ENCODE measurements at places on chromosomes 5 and 9.

DNA sequence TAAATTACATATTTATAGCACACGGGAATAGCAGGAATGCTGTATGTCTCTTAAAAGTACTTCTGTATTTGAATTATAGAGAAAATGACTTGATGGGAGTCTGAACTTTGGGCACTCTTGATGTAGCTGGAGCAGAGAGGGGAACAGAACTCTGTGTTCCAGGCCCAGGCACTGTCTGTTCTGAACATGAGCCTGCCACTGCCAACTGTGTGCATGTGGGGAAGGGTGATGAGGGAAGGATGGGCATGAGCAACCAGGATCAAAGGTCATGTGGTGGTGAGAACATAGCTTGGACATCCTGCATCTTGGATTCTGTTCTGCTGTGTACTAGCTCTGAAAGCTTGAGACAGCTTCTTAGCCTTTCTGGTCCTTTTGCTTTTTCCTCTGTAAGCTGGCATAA, 16.4 kb upstream of the ZBED3 start:
- DNase-seq, result no peak

DNA sequence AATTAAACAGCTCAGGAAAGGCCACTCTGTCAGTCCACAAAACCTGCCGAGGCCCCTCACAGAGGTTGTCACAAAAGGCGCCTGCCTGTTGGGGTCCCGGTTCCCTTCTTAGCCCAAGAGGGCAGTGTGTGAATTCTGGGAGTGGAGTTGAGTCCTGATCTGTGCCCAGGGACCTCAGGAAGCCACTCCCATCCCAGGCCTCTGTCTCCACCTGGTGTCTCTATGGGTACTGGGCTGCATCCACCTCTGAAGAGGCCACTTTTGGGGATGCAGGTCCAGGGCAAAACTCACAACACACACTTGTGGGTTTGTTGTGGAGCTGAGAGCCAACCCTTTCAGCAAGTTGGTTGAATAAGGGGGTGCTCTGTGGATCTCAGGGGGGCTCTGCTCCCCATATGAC, 74.3 kb upstream of the STXBP1 start:
- DNase-seq, result no peak

DNA sequence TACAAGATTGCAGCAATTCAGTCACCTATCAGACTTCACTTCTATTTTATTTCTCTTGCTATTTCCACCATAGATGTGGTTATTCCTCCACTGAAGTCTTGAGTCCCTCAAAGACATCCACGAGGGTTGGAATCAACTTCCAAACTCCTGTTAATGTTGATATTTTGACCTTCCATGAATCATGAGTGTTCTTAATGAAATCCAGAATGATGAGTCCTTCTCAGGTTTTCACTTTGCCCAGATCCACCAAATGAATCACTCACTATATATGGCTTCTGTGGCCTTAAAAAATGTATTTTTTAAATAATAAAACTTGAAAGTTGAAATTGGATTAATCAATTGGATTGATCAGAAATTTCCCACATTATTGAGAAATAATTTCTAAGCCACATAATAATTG, 1821.0 kb downstream of the EFNA5 start:
- no peak for DNase-seq

GRCh38 chr5:179461576-179461975, 88.8 kb upstream of the RUFY1 start:
- no peak for DNase-seq

GRCh38 chr5:122755783-122756182, 19.1 kb upstream of the SNX2 start:
- no peak for DNase-seq

GRCh38 chr5:66596636-66597182, 516 bp downstream of the MAST4 start:
- DNase-seq, result no peak

DNA sequence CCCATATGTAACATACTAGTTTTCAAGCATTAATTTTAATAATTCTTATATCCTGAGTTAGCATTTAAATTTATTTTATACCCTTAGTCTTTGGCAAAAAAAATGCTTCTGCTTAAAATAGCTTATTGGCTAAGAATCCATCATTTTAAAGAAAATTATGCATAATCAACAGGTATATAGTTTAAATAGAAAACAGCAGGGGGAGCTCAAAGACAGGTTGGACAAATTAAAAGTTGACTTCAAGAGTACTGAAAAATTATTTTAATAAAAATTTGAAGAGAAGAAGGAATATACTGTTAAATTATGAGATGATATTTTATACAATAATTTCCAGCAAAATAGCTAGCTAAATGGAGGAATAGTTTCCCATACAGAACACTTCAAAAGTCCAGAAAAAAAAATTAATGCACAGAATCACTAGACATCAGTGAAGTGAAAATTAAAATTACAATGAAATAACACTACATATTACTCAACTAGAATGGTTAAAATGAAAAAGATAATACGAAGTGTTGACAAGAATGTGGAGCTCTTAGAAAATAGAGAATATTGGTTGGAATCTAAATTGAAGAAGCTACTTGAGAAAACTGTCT, 387.1 kb downstream of the PDE4D start:
- DNase-seq, result no peak

DNA sequence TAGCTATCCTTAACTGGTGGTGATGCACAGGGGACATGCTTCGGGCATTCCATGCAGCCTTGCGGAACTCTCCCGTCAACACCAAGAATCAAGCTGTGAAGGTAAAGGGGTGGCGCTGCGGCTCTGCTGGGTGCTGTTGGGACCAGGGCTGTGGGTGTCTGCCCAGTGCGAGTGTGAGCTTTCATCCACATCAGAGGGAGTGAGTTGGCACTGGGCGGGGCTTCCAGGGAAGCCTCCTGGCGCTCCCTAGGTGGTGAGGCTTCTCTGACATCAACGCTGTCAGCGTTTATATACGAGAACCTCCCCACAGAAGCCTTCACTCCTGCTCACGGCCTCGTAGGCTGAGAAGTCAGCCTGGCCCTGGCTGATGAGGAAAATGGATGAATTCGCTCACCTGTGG, 11.7 kb downstream of the ARPC5L start:
- peak; percentile 29 for DNase-seq

GRCh38 chr5:181235323-181235688, 8.4 kb downstream of the RACK1 start:
- no peak for DNase-seq

- DNase-seq, result peak; percentile 89
These were observed 5.3 kb downstream of the ANKS6 start for GRCh38 chr9:98790842-98791607.

- no peak for DNase-seq
These were observed 67.1 kb upstream of the HSPB3 start for GRCh38 chr5:54388409-54388808.

DNA sequence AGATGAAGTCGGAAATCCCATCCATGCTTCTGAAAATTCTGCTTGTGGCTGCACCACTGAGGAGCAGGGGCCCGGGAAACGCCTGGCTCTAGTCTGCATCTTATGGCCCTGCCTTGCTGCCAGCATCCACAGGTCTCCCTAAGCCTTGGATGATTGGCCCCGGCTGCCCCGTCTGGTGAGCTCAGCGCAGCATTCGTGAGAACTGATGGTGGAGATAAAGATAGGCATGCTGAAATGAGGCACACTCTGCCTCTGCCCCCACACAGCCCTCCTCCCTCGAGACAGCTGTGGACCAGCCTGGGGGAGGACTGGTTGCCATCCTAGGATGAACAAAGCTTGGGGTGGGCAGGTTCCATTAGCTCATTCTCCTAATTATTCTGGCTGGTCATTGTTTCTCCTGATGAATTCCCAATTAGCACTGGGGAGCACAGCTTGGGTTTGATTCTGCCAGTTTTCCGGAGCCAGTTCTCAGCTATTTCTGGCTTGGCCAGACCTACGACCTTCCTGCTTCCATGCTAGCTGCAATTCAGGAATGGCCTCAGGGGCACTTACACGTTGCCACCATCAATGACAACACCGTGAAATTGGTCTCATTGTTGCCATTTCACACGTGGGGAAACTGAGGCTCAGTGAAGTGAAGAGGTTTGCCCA, 62.8 kb upstream of the CPEB4 start:
- no peak for DNase-seq

DNA sequence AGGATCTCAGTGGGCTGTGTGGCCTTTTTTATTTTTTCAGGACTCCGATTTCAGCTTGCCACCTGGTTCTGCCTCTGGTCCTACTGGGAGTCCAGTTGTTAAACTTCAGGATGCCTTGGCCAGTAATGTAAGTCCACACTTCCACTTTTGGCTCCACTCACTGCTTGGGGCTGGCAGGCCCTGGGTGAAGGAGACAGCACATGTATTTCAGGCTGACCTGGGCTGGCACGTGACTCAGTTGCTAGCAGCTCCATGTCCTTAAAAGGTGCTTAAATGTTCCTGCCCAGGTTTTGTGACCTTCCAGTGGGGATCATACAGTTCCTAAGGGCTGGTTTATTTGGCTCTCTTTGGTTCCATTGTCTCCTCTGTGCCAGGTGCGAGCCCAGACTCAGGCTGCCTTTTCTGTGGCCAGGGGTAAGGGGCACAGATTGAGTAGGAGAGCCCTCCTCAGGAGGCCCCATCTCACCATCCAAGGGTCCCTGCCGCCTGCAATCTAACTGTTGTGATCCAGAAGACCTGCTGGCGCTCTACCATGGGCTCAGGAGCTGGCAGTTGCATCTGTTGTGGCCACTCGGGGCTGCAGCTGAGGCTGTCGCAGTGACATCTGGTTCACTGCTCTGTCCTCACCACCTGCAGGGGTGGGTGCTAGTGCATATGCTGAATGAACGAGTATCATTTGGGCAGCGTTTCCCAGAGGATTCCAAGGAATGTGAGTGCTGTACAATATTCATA, 19.2 kb upstream of the POMT1 start:
- DNase-seq, result peak; percentile 82

- DNase-seq, result no peak
These were observed 8.3 kb upstream of the CCNO start for GRCh38 chr5:55241746-55242145.

DNA sequence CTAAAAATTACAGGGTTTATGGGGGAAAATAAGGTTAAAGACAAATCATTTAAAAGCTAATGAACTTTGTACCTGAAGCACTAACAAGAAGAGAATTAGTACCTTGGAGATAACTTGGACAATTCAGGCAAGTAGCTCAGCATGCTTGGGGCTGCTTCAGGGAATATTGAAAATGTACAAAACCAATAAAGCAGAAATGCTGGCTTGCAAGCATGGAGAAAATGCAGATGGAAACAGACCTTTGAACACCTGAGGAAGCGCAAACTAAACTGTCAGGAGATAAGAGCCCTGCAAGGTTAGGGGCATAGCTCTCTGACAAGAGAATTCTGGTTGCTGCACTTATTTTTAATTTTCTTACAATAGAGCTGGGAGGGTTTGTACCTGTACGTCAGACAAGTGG, 42.6 kb upstream of the C5orf47 start:
- no peak for DNase-seq

GRCh38 chr9:129876815-129877214, 41.6 kb downstream of the USP20 start:
- DNase-seq, result no peak

DNA sequence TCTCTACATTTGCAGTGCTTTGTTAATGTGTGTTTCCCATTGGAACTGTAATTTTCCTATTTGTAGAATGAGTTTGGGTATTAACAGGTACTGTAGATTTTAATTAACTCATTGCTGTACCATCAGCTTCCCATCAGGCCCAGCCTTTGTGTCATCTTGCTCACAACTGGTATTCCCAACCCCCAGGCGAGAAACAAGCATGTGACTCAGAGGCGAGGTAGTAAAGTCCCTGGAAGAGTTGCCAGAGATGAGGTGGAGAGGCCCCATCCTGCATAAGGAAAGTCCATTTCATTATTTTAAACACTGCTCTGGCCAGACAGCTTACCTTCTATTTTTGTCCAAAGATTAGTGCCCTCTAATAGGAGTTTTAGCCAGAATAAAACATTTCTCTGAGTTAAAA, 29.9 kb downstream of the ADCY2 start:
- DNase-seq, result no peak

- no peak for DNase-seq
These were observed 31.8 kb upstream of the TLR4 start for GRCh38 chr9:117672369-117672768.

DNA sequence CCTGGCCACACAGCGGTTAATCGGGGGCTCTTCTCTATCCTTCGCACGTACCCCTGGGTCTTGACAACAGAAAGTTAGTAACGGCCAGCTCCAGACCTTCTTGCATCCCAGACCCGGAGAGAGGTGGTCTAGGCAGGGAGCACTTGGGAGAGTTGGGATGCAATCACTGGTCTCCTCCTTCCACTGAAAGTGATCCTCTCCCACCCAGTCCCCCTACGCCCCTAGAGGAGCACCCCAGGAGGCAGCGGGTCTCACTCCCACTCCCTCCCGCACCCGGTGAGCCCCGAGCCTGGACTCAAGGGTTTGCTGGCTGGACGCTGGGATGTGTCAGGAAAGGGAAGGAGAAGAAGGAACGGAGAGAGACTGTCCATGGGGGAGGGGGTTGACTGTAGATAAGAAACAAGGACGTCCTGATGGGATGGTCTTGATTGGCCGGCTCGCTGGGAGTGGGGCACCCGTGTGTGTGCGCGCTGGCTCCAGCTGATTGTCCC, 2.0 kb downstream of the RORB start:
- DNase-seq, result no peak

DNA sequence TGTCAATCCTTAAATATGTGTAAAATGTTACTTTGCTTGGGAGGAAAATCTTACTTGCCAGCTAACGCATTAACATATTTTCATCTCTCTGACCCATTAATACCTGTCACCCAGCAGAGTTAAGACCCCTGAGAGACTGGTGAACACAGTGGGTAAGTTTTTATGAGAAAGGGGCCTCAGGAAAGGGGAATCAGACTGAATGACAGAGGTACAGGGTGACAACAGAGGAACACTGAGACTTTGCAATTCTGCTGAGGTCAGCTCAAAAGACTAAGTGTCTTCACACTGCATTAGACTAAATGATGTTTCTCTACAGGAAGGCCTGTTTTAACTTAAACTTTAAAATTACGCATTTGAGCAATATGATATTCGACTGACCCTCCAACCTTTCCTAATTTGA, 223.8 kb downstream of the EFNA5 start:
- no peak for DNase-seq

GRCh38 chr5:178327931-178328711, 95.5 kb upstream of the PHYKPL start:
- peak; percentile 13 for DNase-seq

GRCh38 chr9:108515856-108516255, 339.9 kb downstream of the ACTL7B start:
- no peak for DNase-seq

DNA sequence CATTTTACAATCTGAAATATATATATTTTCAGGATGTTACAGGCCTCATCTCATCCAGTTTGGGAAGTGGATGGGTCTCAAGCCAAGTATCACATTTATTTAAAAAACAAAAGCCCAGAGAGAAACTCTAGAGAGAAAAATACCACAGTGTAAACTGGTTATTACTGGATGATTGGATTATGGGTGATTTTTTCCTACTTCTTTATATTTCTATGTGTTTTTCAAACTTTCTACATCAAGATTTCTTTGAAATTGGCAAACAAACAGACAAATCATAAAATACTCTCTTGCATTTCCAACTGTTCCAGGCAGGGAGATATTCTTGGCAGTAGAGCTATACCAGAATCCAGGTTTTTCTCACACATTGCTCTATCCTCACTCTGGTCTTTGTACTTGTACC, 116.0 kb upstream of the SMIM23 start:
- no peak for DNase-seq

All from Right ventricle myocardium superior (tissue), 1 donor.